Activated naive CD4-positive, alpha-beta T cell treated with anti-CD3 and anti-CD28 coated beads, Interleukin-2, amount 50 U/mL, for 72 hours (primary cell): ENCODE measurements at places on chromosomes 7 and 10. TPM values are rescaled to one million over a fixed set of nuclear protein-coding genes. Genes with fewer than 3 reads are reported as not detected.

DNA sequence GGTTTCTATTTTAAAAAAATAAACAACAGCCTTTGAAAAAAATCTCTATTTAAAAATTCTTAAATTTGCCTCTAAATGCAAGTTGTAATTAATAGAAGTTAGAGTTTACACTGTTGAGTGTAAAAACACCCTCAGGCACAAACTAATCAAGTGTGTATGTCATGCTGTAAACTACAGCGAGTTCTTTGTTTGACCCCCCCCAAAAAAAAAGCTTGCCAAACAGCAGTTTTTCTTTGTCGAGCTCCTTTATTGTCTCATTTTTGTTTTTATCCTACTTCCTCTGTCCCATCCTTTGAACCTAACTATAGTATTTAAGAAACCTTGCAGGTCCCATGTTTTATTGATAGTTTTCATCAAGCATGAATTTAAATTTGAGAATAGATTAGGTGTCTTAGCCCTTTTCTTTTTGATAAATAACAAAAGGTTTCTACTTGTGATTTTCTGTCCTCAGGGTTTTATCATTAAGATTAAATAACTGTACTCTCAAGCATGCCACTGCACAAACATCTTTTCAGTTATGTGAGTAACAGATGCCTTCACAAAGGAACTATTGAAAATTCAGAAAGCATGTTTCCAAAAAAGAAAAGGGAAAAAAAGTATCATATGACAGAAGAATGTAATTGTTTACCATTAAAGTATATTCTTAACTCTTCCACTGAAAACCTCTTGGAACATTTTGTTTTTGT is 176.0 kb downstream of the ARID5B start:
- no peak for DNase-seq

Gene CADPS2
- not detected for total RNA-seq

- no peak for DNase-seq
Observed at GRCh38 chr7:26489391-26489790, 197.7 kb downstream of the SNX10 start.

GRCh38 chr10:28604567-28605536 is 71.9 kb downstream of the WAC start:
- no peak for DNase-seq

DNA sequence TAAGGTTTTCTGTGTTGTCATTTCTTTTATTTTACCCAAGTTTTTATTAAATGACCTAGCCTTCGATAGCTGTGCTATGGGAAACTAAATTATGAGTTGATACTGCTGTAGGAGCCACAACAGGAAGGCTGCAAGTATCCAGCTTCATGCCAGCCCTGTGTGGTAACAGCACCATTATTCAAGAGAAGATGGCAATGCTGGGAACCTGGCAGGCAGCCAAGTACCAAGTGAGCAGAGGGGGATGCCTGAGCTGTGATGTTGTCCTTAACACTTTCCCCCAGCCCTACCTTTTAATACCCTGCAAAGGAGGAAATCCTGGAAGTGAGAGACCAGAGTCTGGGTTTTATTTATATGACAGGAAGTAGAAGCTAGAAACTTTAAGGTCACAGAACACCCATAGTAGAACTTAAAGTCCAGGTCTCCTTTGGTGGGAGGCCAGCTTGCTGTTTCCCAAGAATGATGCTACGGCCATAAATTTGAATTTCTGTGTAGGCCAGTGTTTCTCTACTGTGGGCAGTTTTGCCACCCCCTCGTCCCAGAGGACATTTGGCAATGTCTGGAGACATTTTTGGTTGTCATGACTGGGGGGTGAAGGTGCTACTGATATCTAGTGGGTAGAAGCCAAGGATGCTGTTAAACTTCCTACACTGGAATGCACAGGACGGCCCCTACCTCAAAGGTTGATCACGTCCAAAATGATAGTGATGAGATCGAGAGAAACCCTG is 9.2 kb upstream of the ATXN7L1 start:
- DNase-seq = no peak

Gene ANKRD61
- 0.33 TPM for total RNA-seq

DNA sequence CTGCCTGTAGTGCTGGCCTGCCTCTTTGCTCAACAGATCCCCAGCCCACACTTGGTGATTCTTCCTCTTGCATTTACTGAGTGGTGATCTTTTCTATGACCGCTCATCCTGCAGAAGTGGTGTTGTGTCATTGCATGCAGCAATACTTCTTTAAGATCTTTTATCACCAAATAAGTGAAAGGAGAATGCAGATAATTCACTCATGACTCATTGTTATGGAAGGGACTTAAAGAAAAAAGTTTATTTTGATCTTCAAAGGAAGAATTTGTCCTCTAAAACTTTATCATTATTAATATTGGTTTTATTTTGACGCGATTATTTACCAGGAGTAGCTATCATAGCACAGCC is 489.1 kb upstream of the CELF2 start:
- DNase-seq = no peak

Gene TMEM184A
- total RNA-seq = 0.12 TPM

- no peak for DNase-seq
Observed at GRCh38 chr10:116763440-116763839, 21.1 kb upstream of the HSPA12A start.

GRCh38 chr7:26599982-26600381 is 264.4 kb downstream of the SKAP2 start:
- no peak for DNase-seq

- no peak for DNase-seq
Observed at GRCh38 chr7:70000737-70001348, 402.6 kb downstream of the AUTS2 start.

GRCh38 chr10:118444069-118444468 is 101.9 kb upstream of the FAM204A start:
- DNase-seq = no peak

Gene FBXL15
- 27.4 TPM for total RNA-seq

Gene CACNA2D1
- not detected for total RNA-seq

GRCh38 chr7:79182283-79182682 is 271.2 kb downstream of the MAGI2 start:
- DNase-seq = no peak

DNA sequence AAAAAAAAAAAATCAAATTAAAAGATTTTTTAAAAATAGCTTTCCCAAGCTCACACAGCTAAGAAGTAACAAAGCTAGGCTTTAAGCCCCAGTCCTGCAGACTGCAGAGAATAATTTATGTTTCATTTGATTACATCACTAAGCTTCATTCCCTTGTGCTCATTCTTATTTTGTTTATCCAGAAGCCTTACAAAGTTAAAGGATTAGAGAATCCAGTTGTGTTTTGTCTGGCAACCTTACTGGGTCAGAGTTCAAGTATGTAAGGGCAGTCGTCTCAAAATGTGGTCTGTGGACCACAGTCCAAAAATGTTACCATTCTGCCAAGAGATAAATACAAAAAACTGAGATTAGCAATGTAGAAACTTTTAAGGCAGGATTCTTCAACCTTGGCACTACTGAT is 32.1 kb upstream of the EZH2 start:
- DNase-seq = no peak

Gene NPC1L1
- total RNA-seq = 0.06 TPM

GRCh38 chr10:31959461-31960173 is 31.0 kb upstream of the ARHGAP12 start:
- DNase-seq = no peak

- no peak for DNase-seq
Observed at GRCh38 chr7:102836191-102836919, 76.4 kb upstream of the LRRC17 start.

GRCh38 chr7:40447345-40447744 is 312.5 kb downstream of the SUGCT start:
- no peak for DNase-seq

- DNase-seq = no peak
Observed at GRCh38 chr10:28719789-28720436, 42.6 kb downstream of the BAMBI start.

- DNase-seq = no peak
Observed at GRCh38 chr7:7524121-7524520, 11.6 kb downstream of the COL28A1 start.

- no peak for DNase-seq
Observed at GRCh38 chr7:117067340-117067739, 114.0 kb downstream of the ST7 start.

- no peak for DNase-seq
Observed at GRCh38 chr10:78335691-78336401, 302.2 kb downstream of the RPS24 start.

GRCh38 chr10:132404911-132405462 is 8.0 kb downstream of the PWWP2B start:
- DNase-seq = no peak

GRCh38 chr7:2734751-2735571 is 47.0 kb downstream of the AMZ1 start:
- no peak for DNase-seq

Gene CPA5
- 9.9 TPM for total RNA-seq

GRCh38 chr7:154953006-154953684 is 49.8 kb downstream of the PAXIP1 start:
- peak; percentile 77 for DNase-seq

Gene PKD2L1
- total RNA-seq = 0.10 TPM

Gene ACSL5
- 49.5 TPM for total RNA-seq

GRCh38 chr7:286266-286665 is 3.7 kb upstream of the FOXL3 start:
- no peak for DNase-seq

GRCh38 chr10:71783917-71784678 is 10.8 kb upstream of the VSIR start:
- no peak for DNase-seq

GRCh38 chr10:129942391-129942790 is 21.7 kb downstream of the EBF3 start:
- no peak for DNase-seq

DNA sequence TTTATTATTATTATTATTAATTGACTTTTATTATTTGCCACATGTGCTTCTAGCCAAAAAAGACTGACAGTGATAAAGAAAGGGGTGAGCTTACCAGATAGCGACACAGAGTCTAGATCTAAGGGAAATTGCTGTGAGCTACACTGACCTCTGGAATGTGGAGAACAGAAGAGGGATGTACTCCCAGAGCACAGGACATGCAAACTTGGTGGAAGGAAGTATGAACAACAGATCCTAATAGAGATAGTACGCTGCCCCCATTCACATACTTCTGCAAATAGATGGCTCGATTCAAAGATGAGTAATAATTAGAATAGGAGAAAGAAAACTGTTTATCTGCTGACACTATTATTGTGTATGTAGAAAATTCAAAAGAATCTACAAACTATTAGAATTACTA is 109.3 kb upstream of the HPS1 start:
- DNase-seq = no peak

GRCh38 chr7:125427676-125428075 is 498.1 kb upstream of the POT1 start:
- DNase-seq = no peak

GRCh38 chr7:72069263-72069662 is 342.9 kb downstream of the CALN1 start:
- DNase-seq = no peak

DNA sequence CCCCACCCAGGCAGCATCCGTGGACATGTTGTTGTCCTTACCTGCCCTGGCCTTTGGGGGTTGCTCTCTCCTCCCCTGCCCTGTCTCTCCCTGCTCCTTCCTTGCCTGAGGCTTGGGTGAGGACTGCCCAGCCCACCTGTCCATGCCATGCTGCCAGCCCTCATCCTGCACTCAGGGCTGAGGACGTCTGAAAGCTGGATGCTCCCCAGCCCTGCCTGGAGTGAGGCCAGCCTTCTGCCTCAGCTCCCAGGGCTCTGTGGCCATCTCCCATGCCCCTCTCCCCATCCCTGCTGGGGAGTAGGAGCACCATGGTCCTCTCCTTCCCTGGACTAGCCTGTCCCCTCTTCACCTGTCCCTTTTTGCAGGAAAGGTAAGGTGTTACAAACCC is 68.4 kb downstream of the RAMP3 start:
- no peak for DNase-seq

DNA sequence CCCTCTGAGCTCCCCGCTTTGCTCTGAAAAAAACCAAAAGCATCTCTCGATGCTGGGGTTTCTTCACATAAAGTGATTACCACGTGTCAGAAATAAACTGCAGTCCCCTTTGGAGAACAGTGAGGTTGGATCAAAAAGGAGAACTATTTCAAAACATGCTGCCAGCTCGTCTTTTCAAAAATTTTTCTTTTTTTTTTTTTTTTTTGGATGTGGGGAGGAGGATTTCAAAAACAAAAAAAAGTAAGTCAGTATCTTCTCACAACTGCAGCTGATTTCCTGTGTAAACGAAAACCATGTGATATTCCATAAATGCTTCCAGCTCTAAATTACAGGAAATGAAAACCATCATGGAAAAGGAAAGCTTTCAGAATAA is 155.0 kb upstream of the LYZL2 start:
- DNase-seq = no peak

DNA sequence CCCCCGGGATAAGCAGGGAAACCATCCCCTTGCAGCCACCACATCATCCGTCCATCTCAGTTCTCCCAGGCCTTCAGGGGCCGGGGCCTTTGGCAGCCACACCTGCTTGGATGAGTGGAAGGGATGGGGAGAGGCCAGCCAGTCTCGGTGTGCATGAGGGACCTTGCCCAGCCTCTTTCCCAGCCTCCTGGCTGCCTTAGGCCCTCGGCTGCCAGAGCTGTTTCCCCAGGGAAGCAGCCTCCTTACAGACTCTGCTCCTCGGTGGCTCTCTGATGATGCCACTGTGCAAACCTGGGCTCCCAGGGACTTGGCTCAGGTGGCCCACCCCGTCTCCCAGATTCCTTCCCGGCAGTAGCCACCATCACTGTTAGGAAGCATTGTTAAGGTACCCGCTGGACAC is 14.7 kb downstream of the FGF8 start:
- DNase-seq = no peak

DNA sequence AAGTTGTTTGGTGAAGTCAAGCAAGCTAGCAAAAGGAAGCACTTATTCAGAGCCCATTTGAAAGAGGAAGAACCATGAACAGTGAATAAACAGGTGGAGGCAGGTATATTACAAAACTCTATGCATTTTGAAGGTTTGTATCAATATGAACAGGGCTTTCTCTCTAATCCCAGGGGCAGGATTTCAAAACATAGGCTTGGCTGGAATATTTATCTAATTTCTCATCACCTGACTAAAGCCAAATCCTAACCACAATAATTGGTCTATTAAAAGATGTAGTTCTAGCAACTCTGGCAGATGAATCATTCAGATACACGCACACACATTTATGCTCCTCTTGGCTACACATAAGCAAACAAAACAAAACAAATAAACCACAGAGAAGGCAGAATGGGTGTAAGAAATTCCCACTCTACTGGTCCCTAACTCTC is 554.4 kb downstream of the INHBA start:
- DNase-seq = no peak

- DNase-seq = no peak
Observed at GRCh38 chr10:83991986-83992753, 147.1 kb upstream of the GHITM start.

DNA sequence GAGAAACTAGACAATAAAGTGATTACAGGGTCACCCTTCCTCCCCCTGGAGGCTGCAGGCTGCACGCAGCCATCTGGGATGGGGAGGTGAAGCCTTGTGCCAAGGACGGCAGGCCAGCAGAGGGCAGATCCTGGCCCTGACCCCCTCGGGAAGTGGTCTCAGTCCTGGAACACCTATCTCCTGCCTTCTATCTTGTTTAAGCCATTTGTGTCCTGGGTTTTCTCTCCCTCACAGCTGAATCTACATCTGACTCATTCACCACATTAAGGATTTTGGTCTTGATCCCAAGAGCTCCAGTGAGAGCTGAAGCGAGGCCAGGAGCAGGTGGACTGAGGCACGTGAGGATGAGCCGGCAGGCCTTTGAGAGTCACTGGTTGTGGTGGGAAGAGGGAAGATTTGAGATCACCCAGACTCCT is 16.4 kb upstream of the PARP12 start:
- no peak for DNase-seq

- no peak for DNase-seq
Observed at GRCh38 chr10:3482200-3482993, 302.6 kb downstream of the KLF6 start.

- DNase-seq = no peak
Observed at GRCh38 chr10:110355141-110355831, 50.6 kb upstream of the SMNDC1 start.

GRCh38 chr7:27176962-27177794 is 3.1 kb upstream of the HOXA10 start:
- peak; percentile 21 for DNase-seq
